Stimulated activated CD8-positive, alpha-beta memory T cell treated with anti-CD3 and anti-CD28 coated beads, Interleukin-4, amount 100 ng/mL, for 1 hour (primary cell): ENCODE measurements at places on chromosomes 5 and 9.

DNA sequence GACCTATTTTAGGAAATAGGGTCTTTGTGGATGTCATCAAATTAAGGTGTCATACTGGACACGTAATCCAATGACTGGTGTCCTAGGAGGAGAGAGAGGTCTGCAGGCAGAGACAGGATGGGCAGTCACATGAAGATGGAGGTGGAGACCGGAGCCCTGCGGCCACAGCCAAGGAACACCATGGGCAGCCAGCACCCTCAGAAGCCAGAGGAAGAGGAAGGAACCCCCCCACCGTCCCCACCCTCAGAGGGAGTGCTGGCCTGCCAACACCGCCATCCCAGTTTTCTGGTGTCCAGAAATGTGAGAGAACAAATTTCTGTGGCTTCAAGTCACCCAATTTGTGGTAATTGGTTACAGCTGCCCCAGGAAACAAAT lies 88.3 kb downstream of the NSUN2 start:
- no peak for DNase-seq

DNA sequence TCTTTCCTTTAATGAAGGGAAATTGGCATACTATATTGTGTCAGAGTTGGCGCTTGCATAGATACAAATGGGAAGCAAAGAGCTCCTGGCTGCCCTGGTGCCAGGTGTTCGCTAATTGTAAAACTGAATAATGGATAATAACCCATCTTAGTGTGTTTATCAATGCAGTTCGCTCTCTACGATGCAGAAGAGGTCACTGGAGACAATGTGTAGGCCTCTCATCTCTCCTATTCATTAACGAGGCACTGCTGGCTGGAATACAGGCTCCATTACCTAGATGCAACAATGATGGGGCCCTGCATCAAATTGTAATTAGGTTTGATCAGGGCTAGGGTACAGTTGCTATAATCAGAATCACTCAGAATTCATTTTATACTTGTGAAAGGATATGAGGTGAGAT lies 171.0 kb downstream of the RMI1 start:
- no peak for DNase-seq

- no peak for DNase-seq
Observed at GRCh38 chr5:61477788-61478187, 145.7 kb downstream of the ZSWIM6 start.

GRCh38 chr9:6552033-6552432 lies 93.5 kb downstream of the GLDC start:
- no peak for DNase-seq

DNA sequence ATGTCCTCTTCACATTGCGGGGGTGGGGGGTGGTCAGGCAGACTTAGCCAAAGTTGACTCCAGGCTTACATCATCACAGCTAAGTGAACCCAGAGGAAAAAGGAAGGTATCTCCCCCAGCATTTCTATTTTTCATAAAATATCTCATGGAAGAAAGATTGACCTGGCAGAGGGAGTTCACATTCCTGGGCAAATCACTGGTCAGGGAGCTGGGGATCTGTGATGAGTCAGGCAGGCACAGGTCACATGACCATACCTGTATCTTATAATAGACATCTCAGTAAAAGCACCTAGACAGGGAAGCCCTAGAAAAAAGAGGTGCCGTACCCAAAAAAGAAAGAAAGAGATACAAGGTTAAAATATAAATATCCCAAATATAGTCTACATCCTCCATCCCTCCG lies 57.3 kb upstream of the WWC1 start:
- no peak for DNase-seq

DNA sequence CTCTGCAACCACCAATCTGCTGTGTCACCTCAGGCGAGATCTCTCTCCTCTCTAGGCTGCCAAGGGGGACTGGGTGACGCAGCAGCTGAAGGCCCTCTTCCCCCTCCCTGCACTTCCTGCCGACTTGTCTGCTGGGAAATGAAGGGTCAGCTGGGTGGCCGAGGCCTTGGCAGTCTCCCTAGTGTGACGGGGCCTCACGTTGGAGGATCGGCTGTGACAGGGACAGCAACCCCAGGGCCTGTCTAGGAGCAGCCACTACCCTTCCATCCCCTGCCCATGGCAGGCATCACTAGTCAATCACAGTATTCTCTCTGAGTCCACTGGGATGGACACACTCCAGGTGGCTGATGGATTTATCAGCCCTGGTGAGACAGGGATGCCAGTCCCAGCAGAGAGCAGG lies 107.3 kb upstream of the SARDH start:
- no peak for DNase-seq

DNA sequence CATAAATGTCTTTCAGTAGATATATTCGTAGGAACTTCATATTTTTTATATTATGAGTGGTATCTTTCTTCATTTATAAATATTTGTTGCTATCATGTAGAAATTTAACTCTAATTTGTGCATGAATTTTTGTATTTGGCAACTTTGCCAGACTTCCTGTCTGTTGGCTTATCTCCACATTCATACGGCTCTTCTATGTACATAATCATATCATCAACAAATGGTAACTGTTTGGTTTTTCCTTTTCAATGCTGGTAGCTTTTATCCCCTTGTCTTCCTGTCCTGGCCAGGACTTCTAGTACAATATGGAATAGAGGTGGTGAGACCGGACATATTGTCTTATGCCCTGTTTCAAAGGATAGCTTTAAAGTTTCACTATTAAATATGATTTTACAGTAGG lies 132.3 kb upstream of the COL5A1 start:
- DNase-seq: no peak

DNA sequence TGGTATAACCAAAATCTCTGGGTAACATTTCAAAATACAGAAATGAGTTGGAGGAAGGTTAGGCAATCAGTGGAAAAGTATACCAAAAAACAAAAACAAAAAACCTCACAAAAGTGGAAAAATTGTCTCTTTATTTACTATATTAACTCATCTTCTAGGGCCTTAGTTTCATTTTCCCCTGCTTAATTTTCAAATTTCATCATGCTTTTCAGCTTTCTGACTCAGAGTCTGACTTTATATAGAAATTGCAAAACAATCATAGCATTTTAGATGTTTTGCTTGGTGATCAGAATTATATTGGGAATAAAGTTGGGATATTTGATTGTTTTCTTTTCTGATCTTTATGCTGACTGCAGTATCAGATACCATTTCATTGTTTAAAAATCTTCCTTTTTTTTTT lies 257.0 kb upstream of the PRR16 start:
- DNase-seq: no peak

DNA sequence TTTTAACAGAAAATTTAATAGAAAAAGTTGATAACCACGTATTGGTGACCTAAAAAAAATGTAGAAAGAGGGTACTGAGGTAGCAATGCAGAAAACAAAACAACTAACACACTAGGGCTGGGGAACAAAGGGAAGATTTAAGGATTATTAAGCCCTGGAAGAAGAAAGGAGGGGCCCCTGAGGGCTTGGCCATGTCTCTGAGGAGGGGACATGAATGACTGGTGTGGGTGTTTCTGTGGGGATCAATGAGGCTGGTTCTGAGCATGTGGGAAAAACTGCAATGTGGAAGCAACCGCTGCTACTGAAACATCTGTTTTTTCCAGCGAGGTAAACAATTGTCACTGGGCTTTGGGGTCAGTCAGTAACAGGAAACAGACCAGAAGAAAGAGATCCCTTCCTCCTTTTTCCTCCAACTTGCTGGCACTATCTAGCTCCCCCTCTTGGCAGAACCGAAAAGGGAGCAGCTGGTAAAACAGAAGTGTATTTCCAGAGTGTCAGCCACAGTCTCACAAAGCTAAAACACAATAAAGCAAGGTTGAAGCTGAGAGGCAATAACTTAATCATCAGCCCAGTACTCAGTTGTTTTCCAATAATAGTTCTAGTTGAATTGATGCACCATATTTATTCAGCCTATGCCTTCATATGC lies 48.3 kb downstream of the ATPSCKMT start:
- DNase-seq: no peak

GRCh38 chr5:126677121-126677520 lies 76.4 kb downstream of the PHAX start:
- DNase-seq: no peak

- DNase-seq: no peak
Observed at GRCh38 chr9:109027176-109027575, 13.9 kb upstream of the CTNNAL1 start.

- DNase-seq: no peak
Observed at GRCh38 chr9:119412399-119412798, 43.2 kb upstream of the BRINP1 start.
